Activated CD4-positive, alpha-beta T cell treated with anti-CD3 and anti-CD28 coated beads for 24 hours (primary cell): ENCODE measurements at places on chromosomes 2 and 18.

GRCh38 chr2:118473241-118473640, 374.2 kb downstream of the EN1 start:
- DNase-seq, result no peak

DNA sequence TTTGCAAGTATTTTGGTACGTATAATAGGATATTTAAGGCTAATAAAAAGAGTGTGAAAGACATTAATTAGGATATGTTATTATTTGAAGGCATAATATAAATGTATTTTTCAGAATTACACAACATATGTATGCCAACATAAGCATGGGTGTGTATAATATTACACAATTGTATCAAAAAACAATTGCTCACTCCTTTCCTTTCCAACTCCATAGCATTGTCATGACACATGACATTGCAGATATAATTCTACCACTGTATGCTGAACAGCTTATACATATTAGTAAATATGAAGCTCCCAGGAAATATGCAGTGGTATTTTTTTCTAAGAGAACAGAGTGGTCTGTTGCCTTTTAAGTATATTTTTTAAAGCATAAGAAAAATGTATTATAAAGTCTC, 593.1 kb downstream of the TMX3 start:
- DNase-seq, result no peak

GRCh38 chr18:48660346-48661228, 121.8 kb downstream of the CTIF start:
- DNase-seq, result no peak

DNA sequence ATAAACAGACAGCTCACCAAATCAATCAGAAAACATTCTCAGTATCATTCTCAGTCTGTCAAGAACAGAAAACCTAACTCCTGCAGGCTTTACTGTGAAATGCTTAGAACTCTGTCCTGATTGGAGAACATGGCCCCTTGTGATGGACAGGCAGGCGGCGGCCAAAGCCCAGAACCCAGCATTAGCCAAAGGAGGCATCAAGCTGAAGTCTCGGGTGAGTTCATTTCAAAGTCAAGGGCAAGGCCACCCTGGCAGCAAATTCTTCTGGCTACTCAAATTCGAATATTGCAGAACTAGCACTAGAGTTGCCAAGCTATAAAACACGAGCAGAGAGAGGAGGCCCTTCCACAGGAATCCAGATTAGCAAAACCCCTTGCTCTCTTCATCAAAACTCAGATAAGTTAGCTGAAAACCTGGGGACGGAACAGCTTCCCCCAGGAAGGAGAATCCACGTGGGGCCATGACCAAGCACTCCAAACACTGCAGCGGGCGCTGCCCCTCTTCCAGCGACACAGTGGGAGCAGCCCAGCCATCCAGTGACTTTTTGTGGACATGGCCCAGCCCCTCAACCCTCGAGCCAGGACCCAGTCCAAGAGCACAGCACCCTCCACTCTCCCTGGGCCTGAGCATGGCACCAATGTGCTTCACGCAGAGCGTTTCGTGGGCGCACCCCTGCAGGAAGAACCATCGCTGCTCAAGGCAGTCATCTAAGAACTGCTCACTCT, 98.6 kb downstream of the HDAC4 start:
- DNase-seq, result no peak

DNA sequence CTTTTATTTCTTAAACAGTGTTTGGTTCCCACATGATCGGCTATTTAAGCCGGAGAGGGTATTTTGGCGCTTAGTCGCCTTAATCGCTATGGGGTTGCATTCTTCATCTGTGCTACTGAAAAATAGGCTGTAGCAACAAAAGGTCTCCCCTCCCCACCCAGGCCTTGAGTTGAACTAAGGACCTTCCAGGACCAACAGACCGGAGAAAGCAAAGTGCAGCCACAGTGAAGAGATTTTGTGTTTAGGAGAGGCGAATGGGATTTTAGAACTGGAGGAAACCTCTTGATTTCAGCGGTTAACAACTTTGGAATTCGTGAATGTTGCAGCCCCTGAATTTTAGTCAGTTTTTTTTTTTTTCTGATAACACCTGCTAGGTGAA, 1.4 kb downstream of the ITGA6 start:
- DNase-seq, result no peak

GRCh38 chr2:204680576-204680975, 135.3 kb downstream of the PARD3B start:
- no peak for DNase-seq
